ENCODE measurements at places on chromosomes 2 and 18.

GRCh38 chr18:3054780-3055179 is 41.8 kb upstream of the LPIN2 start:
- no peak for DNase-seq

DNA sequence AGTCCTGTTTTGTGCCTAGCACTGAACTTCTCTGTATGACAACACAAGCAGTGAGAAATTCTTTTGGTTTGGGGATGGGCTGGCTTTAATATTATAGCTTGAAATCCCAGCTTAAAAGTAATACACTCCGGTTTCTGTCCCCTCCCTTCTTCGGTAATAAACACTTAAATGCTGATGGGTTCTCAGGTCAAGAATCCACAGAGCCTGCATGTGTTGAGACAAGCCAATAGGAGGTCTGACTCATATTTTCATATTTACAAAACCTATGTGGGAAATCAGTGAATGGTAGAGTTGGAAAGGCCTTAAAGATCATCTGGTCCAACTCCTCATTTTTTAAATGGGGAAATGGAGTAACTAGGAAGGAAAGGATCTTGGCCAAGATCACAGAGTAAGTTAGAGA is 47.5 kb downstream of the VSNL1 start:
- DNase-seq = no peak

DNA sequence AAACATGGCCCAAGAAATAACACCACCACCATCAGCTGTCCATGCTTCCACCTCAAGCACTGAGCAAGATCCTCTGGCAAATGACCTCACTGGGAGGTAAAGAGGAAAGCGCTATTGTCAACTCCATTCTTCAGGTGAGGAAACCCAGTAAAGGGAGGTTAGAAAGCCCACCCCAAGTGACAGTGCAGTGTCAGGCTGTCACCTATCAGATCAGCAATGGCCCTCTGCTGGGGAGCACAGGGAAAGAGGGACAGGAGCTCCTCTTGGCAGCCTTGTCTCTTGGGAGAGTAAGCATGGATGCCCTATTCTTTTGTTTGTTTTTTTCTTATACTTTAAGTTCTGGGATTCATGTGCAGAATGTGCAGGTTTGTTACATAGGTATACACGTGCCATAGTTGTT is 104.3 kb upstream of the DAPL1 start:
- no peak for DNase-seq

- DNase-seq = no peak
Measured at GRCh38 chr18:44732238-44732563, 51.5 kb downstream of the SETBP1 start.

DNA sequence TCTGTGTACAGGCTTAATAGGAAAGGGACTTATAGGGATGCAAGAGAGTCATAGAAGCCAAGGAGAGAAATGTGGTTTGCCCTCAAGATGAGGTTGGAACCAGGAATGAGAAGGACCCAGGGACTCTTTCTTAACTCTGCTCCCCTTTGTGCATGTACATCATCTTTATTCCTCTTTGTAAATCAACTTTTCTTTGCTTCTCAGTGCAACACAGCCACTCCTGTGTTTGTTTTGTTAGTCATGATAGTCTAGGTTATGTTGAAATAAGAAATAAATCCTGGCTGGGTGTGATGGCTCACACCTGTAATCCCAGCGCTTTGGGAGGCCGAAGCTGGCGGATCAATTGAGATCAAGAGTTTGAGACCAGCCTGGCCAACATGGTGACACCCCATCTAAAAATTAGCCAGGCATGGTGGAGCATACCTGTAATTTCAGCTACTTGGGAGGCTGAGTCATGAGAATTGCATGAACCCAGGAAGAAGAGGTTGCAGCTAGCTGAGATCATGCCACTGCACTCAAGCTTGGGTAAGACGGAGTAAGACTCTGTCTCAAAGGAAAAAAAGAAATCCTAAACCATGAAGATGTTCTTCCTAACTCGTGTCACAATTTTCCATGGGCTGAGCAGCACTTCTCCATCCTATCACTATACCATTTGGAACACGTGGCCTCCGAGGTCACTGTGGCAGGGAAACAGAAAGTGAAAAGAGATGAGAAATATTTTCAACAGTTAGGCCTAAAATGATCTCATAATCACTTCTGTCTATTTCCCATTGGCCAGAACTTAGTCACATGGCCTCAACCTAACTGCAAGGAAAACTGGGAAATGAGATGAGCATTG is 73.0 kb upstream of the TMEM17 start:
- no peak for DNase-seq

DNA sequence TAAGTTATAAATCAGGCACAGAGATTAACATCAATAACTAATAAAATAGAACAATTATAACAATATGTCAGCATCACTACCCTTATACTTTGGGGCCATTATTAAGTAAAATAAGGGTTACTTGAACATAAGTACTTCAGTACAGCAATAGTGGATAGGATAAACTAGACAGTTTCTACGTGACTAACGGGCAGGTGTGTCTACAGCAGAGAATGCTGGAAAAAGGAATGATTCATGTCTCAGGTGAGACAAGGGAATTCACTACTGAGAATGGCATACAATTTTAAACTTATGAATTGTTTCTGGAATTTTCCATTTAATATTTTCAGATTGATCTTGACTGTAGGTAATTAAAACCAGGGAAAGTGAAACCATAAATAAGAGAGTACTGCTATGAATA is 5.5 kb downstream of the WDR75 start:
- no peak for DNase-seq

DNA sequence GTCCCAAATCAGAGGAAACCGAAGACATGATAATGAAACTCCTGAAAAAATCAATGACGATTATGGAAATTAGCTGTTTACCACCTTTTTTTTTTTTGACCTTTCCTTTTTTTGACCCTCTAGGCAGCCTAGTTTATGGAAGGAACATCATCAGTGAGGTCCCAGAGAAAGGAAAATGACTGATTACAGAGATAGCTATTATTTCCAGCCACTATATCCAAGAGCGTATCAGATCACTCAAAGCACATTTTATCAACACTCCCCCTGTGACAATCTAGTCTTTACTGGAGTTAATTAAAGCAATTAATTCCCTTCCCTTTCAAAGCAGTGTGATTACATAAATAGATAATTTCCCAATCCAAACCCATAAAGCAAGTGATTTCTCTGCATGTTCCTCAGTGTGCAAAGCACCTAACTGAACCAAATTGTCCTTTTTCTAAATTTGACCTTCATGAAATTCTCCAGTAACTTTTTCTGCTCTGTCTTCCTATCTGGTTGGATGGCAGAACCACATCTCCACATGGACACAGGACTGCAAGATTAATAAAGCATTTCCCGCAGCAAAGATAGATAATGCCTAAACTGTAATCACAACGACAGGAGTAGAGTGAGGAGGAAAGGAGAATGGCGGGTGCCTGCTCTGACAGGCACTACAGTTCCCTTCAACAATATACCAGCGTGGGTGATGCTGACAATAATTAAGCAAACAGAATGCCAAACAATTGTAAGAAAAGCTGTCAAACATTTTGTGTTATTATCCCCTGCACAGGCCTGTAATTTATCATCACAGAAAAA is 194.4 kb downstream of the SLC8A1 start:
- DNase-seq = no peak

DNA sequence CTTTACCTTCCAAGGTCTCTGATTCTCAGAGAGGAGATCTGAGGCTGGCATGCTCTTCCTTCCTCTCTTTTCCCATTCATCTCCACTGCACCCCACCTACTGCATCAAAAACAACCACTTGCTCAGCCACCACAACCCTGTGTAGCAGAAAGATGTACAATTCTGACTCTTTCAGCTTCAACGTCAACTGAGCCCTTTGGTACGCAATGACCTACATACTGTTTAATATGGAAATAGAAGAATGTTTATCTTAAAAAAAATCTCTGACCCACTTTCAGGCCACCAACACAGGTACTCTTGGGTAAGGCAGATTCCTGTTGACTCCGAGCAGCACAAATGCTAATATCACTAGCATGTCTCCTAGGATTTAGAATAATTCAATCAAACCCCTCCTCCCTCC is 76.2 kb upstream of the AFF3 start:
- no peak for DNase-seq

DNA sequence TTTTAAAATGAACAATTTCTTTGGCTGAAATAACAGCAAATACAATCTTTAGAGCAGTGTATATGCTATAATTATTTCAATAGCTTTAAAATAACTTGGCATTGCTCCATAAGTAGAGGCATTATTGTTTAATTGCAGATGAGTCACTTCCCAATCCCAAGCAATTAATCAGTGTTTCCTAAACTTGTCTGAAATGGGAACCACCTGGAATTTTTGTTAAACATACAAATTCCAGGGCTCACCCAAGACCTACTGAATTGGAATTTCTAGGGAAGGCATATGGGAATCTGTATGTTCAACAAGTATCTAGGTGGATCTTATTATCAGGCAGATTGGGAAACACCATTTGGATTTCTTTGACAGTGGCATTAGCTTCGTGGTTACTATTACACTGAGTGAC is 27.1 kb upstream of the FMNL2 start:
- no peak for DNase-seq

DNA sequence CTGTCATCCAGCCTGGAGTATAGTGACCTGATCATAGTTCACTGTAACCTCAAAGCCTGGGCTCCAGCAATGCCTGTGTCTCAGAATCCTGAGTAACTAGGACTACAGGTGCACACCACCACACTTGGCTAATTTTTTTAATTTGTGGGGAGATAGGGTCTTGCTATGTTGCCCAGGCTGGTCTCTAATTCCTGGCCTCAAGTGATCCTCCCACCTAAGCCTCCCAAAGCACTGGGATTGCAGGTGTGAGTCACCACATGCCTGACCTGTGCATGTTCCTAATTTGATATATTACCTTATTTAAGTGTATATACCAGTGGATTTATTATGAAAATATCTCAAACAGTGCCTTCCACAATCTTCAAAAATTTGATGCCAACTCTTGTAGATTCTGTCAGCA is 123.6 kb upstream of the XIRP2 start:
- DNase-seq = no peak
